ENCODE measurements at places on chromosomes 12 and 14. TPM values are rescaled to one million over a fixed set of nuclear protein-coding genes. Genes with fewer than 3 reads are reported as not detected.
A peak's percentile ranks its signal among the peaks of the same experiment; 100 is the strongest.

GRCh38 chr14:90641168-90641567 lies 175.1 kb downstream of the TTC7B start:
- no peak for DNase-seq

DNA sequence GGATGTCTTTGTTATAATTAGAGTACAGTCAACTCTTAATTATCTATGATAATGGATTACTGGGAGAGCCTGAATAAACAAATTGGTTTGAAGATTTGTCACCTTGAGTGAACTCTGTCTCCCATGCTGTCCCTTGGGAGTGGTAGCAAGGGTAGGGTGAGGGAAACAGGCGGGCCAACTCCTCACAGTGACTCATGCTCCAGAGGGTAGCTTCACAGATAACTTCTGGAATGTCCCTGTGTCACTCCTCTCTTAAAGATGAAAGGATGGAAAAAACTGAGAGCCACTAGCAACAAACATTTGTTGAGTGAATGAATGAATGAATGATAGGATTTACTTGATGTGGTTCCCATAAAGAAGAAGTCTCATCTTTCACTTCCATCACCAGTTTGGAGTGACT lies 53.5 kb downstream of the RASSF9 start:
- no peak for DNase-seq

- no peak for DNase-seq
Observed at GRCh38 chr14:19771895-19772430, 1.3 kb upstream of the OR4M1 start.

DNA sequence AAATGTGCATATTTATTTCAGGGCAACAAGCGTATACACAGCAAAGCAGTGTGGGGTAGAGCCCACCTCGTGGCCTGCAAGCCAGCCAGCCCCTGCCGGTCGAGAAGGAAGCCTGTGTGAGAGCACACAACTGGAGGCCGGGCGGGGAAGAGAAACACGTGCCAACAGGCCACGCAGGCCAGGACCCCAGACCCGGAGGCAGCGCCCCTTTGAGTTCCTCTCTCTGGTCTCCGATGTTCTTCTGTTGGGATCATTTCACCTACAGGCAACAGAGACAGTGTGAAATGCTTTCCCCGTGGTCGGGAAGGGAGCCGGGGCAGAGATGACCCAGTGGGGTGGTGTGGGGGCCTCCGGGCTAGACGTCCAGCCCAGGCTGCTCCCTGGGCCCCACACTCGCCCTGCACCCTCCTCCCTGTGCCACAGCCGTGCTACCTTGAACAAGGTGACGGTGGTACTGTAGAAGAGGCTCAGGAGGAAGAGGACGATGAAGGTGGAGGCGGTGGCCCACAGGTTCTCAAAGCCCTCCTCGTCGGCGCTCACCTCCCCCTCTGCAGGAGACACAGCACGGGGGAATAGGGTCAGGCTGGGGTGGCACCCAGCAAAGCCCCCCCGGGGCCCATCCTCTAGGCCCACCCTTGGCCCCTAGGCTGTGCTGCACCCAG lies 325.5 kb downstream of the TMEM121 start:
- no peak for DNase-seq

DNA sequence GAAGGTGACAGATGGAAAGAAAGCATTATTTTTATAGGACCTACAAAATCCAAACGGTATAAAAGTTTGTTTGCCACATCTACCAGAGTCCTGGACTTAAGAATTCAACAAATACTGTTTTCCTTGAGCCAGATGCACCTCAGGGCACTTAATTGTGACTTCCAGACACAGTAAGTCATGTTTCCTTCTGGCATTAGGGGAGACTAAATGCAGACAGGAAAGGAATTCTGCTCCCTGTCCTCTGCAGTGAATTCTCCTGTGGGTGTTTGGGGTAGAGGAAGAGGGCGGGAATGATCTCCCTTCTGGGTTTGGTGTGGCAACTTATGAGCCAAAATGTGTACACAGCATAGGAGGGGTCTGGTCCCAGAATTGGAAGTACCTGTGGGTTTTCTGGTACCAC lies 93.9 kb upstream of the ZDHHC17 start:
- no peak for DNase-seq

GRCh38 chr14:64303471-64303917 lies 9.3 kb upstream of the ESR2 start:
- no peak for DNase-seq

DNA sequence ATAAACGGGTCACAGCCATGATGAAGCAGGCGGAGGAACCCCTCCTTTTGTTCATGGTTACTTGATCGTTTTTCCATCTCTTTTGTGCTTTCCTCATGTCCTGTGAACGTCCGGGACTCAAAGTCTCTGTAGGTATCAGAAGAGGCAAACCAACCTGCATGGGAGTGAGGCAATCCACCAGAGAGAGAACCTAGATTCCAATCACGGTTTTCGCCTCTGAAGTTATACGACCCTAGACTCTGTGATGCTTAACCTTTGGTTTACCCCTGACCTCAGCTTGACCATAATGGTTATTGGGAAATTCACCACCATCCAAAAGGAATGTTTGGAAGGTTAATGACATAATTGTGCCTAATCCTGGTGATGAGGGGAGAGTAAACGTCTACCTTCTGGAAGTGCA lies 186.8 kb upstream of the PRICKLE1 start:
- DNase-seq: no peak

DNA sequence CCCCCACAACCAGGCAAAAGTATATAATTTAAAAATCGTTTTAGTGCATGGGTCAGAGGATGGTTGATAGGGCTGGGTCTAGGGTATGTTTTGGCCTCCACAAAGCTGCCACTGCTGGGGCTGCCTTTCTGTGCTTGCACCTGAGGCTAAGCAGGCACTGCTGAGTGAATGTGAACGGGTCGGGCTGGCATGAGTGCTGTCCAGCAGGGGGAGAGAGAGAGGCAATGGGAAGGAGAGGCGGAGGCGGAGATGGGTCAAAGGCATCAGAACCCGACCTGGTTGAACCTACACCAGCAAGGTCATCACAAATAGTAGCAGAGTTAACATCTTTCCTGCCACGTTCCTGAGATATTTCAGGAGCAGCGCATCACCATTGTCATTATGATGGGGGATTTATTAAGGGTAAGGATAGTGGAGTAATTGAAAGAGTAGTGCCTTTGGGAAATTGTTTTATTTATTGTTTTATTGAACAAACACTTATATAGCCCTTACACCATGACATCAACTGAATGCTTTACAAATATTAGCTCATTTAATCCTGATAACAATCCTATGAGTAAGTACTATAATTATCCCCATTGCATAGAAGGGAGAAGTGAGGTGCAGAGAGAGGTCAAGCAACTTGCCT lies 5.8 kb upstream of the NRXN3 start:
- DNase-seq: peak; percentile 22

- DNase-seq: no peak
Observed at GRCh38 chr14:93984070-93984469, 7.7 kb upstream of the ASB2 start.

- DNase-seq: no peak
Observed at GRCh38 chr14:91117960-91118359, 4.1 kb downstream of the DGLUCY start.

DNA sequence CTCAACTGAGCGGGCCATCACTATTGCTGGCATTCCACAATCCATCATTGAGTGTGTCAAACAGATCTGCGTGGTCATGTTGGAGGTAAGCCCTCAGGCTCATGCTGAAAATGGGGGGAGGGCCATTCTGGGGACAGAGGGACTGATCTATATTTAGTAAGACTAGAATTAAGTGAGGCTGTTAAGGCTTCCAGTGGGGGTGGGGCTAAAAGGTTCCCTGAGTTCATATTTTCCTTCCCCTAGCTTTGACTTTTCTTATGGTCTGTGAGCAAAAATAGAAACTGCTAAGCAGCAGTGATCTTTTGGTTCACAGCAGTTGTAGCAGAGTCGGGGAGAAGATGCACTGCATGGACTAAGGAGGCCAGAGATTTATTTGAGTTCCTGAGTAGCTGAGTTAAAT lies 9.2 kb downstream of the PCBP2 start:
- DNase-seq: no peak

CLEC4D gene
- total RNA-seq: not detected

RERGL gene
- not detected for total RNA-seq
